Memory B cell (primary cell): ENCODE measurements at places on chromosomes 7 and 10.

DNA sequence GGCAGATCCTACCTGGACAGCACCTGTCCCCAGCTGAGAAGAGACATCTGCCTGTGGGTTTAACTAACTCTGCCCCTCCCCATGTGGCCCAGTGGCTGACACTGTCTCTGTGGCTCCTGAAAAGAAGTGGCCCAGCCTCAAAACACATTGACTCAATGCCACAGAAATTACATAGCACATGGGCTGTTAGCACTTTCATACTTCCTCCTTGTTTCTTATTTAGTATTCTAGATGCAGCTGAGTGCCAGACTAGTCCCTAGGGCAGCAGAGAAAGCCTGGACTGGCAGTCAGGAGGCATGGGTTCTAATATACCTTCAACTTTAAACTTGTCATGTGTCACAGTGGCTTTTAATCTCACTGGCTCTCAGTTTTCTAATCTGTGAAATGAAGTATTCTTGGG lies 171.0 kb downstream of the TRIL start:
- no peak for DNase-seq

GRCh38 chr10:86261941-86262687 lies 104.5 kb downstream of the GRID1 start:
- no peak for DNase-seq

DNA sequence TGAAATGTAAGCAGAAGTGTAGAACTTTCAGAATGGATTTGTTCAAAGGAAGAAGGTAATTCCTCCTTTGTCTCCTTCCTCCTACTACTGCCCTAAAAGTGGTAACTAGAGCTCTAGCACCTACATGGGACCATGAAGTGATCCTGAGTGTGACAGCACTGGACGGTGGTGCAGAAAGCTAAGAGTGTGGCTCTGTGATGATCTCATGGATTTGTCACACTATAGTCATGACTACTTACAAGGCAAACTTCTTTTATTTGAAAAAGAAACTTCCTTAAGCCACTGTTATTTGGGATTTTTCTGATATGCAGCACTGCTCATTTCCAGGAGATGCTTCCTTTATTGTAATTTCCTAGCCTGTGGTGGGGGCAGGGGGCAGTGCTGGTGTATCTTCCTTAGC lies 5.8 kb upstream of the FHIP2A start:
- no peak for DNase-seq

- no peak for DNase-seq
These were observed 86.2 kb downstream of the SORBS1 start for GRCh38 chr10:95475003-95475383.
